ENCODE measurements at places on chromosomes 3 and 15. TPM values are rescaled to one million over a fixed set of nuclear protein-coding genes. Genes with fewer than 3 reads are reported as not detected.

The CILP gene
- not detected for total RNA-seq

DNA sequence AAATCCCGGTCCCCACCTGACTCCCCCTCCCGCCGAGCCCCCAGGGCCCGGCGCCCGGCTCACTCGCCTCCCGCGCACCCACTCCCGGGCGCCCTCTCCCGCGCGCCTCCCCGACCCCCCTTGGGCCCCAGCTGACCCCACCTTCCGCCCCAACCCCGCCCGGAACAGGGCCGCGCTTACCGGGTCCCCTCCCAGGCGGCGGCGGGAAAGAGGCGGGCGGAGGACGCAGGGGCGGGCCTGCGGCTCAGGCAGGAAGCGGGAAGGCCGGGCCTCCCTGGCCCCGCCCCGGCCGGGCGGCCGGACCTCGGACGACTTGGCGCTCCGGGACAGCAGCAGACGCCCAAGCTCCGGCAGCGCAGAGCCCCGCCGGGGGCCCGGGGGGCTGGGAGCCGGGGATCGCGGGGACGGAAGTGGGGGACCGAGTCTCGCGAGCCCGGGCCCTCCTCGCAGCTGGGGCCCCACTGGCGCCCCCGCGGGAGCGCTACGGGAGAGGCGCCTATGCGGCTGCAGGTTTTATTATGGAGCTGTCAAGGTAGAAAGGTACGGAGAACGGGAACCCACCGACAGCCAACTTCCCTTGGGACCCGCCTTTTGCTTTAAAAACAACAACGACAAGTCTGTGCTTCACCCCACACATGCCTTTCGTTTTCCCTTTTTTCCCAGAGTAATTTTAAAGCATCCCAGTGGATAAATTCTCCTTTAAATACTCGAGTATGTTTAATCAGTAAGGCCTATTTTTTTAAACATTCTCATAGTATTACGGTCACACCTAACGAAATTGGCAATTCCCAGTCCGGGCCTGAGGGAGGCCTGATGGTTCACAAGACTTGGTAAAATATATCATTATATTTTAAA, at the start of gene SLC41A3:
Gene SLC41A3 (minus strand): TSS at position 212 of the 855 bp plus-strand sequence. CDS start 15,905 bp downstream, outside the sequence.
- H3K27ac ChIP-seq = peak within 1 kb of the TSS; percentile 94
- peaks cover 21% of the 10 kb centered on the region for H3K4me1 ChIP-seq
- DNase-seq = peak; percentile 89
- peak within 1 kb of the TSS; percentile 84 for H3K4me3 ChIP-seq
- no peaks in the 10 kb centered on the region for H3K27me3 ChIP-seq

GRCh38 chr3:186929186-186929585, 1.1 kb upstream of the ST6GAL1 start:
- H3K36me3 ChIP-seq = peaks cover 16% of the 10 kb centered on the region
- H3K27me3 ChIP-seq = no peaks in the 10 kb centered on the region
- no peak overlapping the region for H3K27ac ChIP-seq
- H3K4me1 ChIP-seq = peaks cover 22% of the 10 kb centered on the region
- no peak for DNase-seq

DNA sequence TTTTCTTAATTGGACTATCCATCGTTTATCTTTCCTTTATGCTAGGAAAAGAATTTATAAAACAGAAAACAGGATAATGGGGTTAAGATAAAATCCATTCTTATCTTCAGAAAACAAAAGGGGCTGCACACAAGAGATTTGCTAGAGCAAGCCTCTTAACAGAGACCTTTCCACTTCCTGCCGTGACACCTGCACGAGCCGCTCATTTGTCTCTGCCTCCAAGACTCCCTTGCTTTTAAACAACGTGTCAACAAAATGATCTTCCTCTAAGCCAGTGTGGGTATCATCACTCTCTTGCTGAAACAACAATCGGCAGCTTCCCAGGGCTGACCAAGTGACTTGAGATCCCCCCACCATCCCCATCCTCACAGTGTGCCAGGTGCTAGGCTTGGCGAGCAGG, 33.1 kb downstream of the GABRB3 start:
- H3K27ac ChIP-seq = no peak overlapping the region
- H3K36me3 ChIP-seq = no peaks in the 10 kb centered on the region
- no peaks in the 10 kb centered on the region for H3K4me1 ChIP-seq
- no peak for DNase-seq

The FBXO40 gene
- total RNA-seq = not detected

DNA sequence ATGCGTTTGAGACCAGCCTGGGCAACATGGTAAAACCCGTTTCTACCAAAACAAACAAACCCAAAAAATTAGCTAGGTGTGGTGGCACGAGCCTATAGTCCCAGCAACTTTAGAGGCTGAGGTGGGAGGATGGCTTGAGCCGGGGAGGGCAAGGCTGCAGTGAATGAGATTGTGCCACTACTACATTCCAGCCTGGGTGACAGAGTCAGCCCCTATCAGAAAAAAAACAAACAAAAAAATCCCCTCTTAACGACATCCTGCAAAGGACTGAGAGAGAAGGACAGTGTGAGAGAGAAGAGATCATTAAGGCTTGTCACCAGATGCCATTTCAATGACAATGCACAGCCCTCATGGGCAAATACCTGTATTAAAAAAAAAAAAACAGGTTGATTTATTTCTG, 266.7 kb upstream of the ATP10A start:
- peaks cover 8% of the 10 kb centered on the region for H3K27me3 ChIP-seq
- no peak overlapping the region for H3K4me3 ChIP-seq
- H3K36me3 ChIP-seq = no peaks in the 10 kb centered on the region
- no peaks in the 10 kb centered on the region for H3K4me1 ChIP-seq
- no peak for DNase-seq
- H3K27ac ChIP-seq = no peak overlapping the region

- no peak overlapping the region for H3K4me3 ChIP-seq
- H3K27me3 ChIP-seq = no peaks in the 10 kb centered on the region
- no peaks in the 10 kb centered on the region for H3K36me3 ChIP-seq
Observed at GRCh38 chr3:191915712-191916111, 454.7 kb downstream of the PYDC2 start.

- no peak overlapping the region for H3K4me3 ChIP-seq
- H3K4me1 ChIP-seq = no peaks in the 10 kb centered on the region
- H3K27me3 ChIP-seq = peaks cover 2% of the 10 kb centered on the region
- H3K36me3 ChIP-seq = no peaks in the 10 kb centered on the region
Observed at GRCh38 chr3:52779011-52779836, 1.8 kb downstream of the ITIH1 start.

DNA sequence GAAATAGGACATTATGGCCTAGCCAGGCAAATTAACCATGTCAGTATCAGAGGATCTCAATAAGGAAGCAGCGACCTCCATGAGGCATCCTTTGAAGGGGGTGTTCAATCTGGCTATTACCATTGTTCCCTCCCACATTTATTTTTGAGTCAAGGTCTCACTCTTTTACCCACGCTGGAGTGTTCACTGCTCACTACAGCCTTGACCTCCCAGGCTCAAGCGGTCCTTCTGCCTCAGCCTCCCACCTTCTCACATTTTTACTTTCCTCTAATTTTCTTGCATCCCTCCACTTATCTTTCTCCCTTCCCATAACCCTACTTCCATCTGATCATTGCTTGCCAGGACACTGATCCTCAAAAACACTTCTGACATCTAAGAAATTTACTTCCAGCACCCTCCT, 654.0 kb upstream of the NR2F2 start:
- peaks cover 7% of the 10 kb centered on the region for H3K27me3 ChIP-seq
- H3K4me3 ChIP-seq = no peak overlapping the region

The MKRN3 gene
- total RNA-seq = 1.6 TPM

GRCh38 chr15:90807786-90808086, 60.7 kb upstream of the FURIN start:
- H3K36me3 ChIP-seq = peaks cover 51% of the 10 kb centered on the region
- peaks cover 11% of the 10 kb centered on the region for H3K4me1 ChIP-seq
- H3K27me3 ChIP-seq = no peaks in the 10 kb centered on the region
- no peak overlapping the region for H3K27ac ChIP-seq
- H3K4me3 ChIP-seq = no peak overlapping the region

GRCh38 chr15:81023483-81024264, 23.0 kb downstream of the TLNRD1 start:
- no peaks in the 10 kb centered on the region for H3K36me3 ChIP-seq
- H3K27ac ChIP-seq = peak overlapping the region; percentile 96
- H3K4me3 ChIP-seq = peak overlapping the region; percentile 32
- peak; percentile 57 for DNase-seq

DNA sequence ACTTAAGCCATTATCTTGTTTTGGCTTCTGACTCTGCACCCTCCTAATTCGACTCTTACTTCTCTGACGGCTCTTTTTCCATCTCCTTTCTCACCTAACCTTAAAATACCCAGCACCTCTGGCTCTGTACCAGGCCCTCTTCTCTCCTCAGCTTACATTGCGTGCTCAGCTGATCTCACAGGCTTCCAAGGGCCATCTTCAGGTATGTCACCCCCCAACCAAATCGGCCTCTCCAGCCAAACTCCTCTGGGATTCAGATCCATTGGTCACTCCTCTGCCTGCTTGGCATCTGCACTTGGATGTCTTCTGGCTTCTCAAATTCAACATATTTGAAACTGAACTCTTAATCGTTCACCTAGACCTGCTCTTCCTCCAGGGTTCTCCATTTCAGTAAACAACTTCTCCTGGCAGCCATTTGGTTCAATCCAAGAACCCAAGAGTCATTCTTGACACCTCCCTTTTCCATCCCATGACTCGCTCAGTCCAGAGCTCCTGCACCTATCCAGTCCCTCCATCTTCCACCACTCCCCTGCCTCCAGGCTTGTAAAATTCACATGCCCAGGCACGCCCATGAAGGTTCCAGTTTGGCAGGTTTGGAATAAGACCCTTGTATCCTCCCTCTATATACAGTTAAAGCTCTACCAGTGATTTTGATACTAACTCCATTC, 35.2 kb upstream of the SLC41A3 start:
- DNase-seq = no peak
- H3K4me3 ChIP-seq = no peak overlapping the region
- H3K27me3 ChIP-seq = no peaks in the 10 kb centered on the region
- no peaks in the 10 kb centered on the region for H3K4me1 ChIP-seq

The RTP4 gene
- total RNA-seq = 3.4 TPM

GRCh38 chr3:186976837-186977750, 46.8 kb downstream of the ST6GAL1 start:
- no peak for DNase-seq
- H3K4me1 ChIP-seq = peaks cover 20% of the 10 kb centered on the region
- H3K27ac ChIP-seq = no peak overlapping the region
- H3K27me3 ChIP-seq = no peaks in the 10 kb centered on the region

- peaks cover 5% of the 10 kb centered on the region for H3K27me3 ChIP-seq
- DNase-seq = no peak
Observed at GRCh38 chr15:79178594-79178993, 88.0 kb upstream of the RASGRF1 start.

DNA sequence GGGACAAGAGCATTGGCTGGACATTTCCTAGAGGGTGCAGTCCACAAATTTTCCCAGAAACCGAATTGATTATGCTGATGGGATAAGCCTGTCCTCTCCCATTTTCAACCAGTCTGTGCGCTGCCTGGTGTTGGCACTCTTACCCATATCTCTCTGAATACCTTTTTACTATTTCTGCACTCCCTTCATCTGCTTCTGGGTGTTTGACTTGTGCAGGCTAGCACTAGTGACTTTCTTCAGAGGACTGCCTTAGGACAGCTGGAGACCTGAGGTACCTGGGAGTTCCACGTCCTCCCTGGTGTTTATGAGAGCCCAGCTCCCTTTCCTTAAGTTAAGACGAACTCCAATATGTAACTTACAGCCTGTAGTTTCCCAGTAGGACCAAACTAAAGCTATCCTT, 50.2 kb downstream of the RBMS3 start:
- no peak for DNase-seq
- no peak overlapping the region for H3K27ac ChIP-seq
- H3K4me3 ChIP-seq = no peak overlapping the region
- no peaks in the 10 kb centered on the region for H3K4me1 ChIP-seq
- no peaks in the 10 kb centered on the region for H3K36me3 ChIP-seq

The SPSB4 gene
- not detected for total RNA-seq

DNA sequence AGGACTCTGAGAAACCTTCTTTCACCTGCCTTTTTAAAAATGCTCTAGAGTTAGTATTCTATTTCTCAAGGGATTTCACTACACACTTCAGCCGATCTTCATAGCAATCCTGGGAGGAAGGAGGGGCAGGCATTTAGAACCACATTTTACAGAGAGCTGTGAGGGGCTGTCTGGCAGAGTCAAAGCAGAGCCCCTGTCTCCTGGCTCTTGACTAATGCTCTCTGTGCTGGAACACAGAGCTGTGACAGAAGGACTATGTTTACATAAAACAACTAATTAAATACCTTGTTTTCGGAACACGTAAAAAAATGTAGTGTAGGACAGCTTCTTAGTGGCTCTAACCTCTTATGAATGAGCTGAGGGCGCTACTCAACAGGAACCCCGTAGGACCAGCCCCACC, 7.6 kb upstream of the SPTBN5 start:
- peaks cover 14% of the 10 kb centered on the region for H3K36me3 ChIP-seq
- no peak overlapping the region for H3K27ac ChIP-seq

The OSTN gene
- total RNA-seq = not detected

GRCh38 chr3:196168808-196169391, 42.3 kb downstream of the ZDHHC19 start:
- H3K4me1 ChIP-seq = peaks cover 5% of the 10 kb centered on the region
- no peak overlapping the region for H3K27ac ChIP-seq
- H3K36me3 ChIP-seq = no peaks in the 10 kb centered on the region
- H3K4me3 ChIP-seq = no peak overlapping the region

Data from activated CD8-positive, alpha-beta T cell treated with anti-CD3 and anti-CD28 coated beads for 36 hours (primary cell).